ENCODE measurements at places on chromosomes 1 and 21. TPM values are rescaled to one million over a fixed set of nuclear protein-coding genes. Genes with fewer than 3 reads are reported as not detected.

Gene TRIM45
- total RNA-seq = 2.3 TPM

Gene LCE1B
- total RNA-seq = not detected

Gene GJA4
- total RNA-seq = not detected

Gene FAM110D
- not detected for total RNA-seq

Gene CASZ1
- total RNA-seq = 2.1 TPM

All from A549 treated with Mapracorat at 1 μM for 4 hours (cell line).